ENCODE measurements at places on chromosomes 12 and 14.

- DNase-seq = no peak
These were observed 411.9 kb downstream of the FUT8 start for GRCh38 chr14:65824285-65824977.

- DNase-seq = no peak
These were observed 91.5 kb upstream of the PTGDR start for GRCh38 chr14:52175982-52176502.

DNA sequence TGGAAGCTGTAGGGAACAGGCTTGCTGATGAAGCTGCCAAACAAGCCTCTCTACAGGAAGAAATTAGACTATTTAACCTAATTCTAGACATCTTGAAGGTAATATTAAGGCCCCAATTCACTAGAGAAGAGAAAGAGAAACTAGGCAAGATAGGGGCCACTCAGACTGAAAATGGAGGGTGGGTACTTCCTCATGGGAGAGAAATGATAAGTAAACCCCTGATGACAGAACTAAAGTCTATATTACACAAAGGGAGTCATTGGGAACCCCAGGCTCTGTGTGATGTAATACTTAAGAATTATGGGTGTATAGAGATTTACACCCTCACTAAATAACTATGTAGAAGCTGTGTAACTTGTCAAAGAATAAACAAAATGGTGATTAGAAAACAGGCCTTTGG, 64.3 kb downstream of the APOBEC1 start:
- DNase-seq = no peak

DNA sequence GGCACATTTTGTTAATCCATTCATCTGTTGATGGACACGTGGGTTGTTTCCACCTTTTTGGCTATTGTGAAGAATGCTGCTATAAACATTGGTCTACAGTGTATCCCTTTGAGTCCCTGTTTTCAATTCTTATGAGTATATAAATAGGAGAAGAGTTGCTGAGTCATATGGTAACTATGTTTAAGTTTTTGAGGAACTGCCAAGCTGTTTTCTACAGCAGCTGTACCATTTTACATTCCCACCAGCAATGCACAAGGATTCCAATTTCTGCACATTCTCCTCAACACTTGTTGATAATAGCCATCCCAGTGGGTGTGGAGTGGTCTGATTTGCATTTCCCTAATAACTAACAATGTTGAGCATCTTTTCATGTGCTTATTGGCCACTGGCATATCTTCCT, 6.9 kb upstream of the SVOP start:
- no peak for DNase-seq

DNA sequence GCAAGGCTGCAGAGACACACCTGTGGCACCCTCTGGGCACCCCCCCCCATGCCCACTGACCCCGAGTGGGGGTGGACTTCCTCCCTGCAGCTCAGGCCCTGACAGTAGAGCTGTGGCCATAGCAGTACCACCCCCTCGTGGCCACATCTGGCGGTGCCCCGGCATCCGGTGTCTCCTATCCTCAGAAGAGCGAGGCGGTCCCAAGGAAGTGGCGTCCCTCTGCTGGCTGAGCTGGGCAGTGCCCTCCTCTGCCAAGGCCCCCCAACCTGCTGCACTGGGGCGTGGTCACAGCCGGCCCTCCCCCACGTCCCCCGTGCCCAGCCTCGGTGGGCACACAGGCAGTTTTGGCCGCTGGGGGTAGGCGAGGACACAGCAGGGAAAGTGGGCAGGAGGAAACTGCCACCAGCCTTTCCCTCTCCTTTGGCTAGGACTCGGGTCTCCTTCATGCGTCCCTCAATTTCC, 6.0 kb upstream of the SLC6A12 start:
- no peak for DNase-seq

GRCh38 chr12:66066929-66067523, 63.5 kb downstream of the LLPH start:
- no peak for DNase-seq

All from mesenteric fat pad (tissue), 1 donor.